ENCODE measurements at places on chromosomes 3 and 15.

DNA sequence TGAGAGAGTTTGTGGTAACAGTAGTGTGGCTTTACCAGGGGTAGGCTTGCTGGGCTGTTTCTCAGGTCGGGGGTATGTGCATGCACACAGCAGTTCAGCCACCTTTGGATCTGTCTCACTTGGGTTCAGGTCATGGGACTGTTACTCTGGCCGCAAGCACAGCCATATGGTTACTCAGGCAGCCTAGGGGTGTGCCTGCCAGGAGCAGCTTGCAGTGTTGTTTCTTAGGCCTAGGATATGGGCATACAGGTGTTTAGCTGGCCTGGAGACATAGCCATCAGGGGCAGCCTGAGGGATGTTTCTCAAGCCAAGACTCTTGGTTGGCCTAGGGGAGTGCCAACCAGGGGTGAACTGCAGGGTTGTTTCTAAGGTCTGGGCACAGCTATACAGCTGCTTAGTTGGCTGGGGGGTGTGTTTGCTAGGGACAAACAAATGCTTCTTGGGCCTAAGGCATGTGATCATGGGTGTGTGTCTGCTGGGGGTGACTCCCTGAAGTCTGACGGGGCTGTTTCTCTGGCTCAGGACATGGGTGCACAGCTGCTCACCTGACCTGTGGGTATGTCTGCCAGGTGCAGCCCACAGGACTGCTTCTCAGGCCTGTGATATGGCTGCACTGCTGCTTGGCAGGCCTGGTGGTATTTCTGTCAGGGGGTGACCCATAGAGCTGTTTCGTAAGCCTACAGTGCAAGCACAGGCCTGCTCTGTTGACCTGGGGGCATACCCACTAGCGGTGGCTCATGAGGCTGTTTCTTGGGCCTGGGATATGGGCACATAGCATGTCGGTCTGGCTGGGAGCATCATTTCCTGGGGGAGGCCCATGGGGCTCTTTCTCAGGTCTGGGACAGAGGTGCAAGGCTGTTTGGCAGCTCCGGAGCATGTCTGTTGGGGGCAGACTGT is 168.0 kb upstream of the THRB start:
- DNase-seq = no peak

DNA sequence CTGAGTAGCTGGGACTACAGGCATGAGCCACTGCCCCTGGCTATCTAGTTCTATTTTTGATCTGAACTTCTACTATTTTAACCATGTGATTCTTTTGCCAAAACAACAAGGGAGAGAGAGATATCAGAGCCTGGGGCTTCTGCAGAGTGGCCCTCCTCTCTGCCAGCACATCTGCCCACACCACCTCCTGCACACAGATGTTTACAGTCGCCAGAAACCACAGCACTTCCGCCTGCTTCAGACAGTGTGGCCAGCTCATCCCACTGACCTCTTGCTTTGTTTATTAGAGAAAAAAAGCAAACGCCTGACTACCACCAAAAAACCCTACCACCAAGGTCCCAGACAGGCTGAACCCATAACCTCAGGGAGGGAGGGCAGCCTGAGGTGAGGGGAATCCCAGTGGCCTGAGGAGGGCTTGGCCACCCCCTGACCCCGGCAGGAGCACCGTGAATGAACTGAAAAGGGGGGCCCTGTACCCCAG is 85.9 kb upstream of the ABHD2 start:
- no peak for DNase-seq

DNA sequence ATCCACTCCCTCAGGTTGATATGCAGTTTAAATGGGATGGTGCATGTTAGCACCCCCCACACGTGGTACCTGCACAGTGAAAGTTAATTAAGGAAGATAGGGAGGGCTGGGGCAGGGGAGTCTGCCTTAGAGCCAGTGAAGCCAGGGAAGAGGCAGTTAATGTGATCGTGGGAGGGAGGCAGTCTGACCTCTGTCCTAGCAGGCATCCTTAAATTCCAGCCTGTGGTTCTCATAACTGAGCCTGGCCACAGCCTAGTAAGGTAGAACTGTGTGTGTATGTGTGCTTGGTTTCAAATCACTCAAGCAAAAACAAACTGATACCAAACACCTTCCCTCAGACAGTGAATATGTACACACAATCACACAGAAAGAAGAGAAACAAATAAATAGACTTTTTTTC is 319.1 kb upstream of the TLE3 start:
- DNase-seq = no peak

DNA sequence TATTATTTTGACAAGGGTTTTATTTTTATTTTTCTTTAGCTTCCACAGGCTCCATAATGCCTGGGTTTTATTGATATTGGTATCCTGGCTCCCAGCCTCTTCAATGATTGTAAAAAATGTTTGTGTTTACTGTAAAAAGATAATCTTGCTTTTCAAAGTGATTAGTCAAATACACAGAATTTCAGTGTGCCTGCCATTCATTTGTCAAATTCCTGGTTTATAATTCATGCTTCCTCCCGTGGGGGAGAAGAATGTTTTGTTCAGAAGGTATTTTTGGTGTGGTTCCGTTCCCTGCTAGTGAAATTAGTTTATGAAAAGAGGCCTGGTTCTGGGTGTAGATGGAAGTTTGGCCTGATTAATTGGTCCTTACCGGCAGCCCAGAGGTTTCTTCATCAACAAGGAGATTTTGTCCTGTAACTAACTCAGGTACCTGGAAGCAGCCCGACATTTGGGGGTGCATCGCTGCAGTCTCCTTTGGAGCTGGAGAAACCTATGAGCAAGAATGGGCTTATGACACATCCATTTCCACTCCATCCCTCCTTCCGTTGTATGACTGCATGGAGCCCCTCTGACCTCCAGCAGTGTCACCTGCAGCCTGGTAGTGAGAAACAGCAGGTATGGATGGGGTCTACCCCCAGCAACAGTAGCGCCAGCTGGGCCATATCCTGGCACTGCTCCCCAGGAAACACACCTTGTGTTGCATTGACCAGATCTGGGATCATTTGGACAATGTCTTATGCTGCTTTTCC is 101.5 kb downstream of the PGPEP1L start:
- DNase-seq = no peak

DNA sequence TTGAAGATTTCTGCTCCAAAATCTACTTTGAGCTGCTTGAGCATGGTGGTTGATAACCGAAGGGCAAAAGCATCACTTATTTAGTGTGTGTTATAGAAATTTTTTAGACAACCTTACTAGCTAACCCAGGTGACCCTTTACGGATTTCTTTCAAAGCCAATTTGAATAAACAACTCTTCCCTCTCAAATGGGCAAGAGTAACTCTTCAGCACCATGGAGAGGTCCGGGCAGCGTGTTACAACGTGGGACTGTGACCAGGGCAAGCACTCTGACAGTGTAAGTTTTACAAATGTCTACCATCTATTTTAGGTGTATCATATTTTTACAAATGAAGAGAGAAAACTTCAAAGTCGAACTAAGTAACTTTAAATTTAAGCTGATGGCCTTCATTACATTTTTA is 471.8 kb downstream of the MFSD1 start:
- no peak for DNase-seq

- no peak for DNase-seq
Observed at GRCh38 chr3:153244961-153245360, 82.9 kb downstream of the RAP2B start.

- no peak for DNase-seq
Observed at GRCh38 chr15:48358229-48359152, 27.3 kb downstream of the DUT start.

GRCh38 chr3:61828184-61828874 is 267.0 kb downstream of the PTPRG start:
- no peak for DNase-seq

DNA sequence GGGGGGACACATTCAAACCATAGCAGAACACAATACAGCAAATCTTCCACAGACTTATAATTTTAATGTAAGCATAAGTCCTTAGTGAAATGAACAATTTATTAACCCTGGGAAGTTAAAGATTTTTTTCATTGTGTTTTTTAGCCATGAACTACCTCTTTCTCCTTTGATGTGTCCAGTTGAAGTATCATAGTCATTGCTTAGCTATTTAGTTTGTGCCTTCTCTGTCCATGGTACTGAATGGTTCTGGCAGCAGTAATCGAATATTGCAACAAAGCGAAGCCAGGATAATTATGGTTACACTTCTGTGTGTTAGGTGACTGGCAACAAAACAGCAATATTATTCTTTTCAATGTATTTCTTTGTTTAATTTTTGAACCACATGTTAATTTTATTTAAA is 403.0 kb upstream of the ONECUT1 start:
- DNase-seq = no peak

- no peak for DNase-seq
Observed at GRCh38 chr15:36644191-36644896, 64.9 kb downstream of the CDIN1 start.

Measured in T-helper 2 cell treated with Interferon-gamma antibody and Interleukin-4, amounts not matched to agents 5 μg/mL and 100 μg/mL, for 36 hours (primary cell).